ENCODE measurements at places on chromosomes 4 and X.

- no peak for DNase-seq
Measured at GRCh38 chr4:85423431-85423830, 51.5 kb upstream of the ARHGAP24 start.

GRCh38 chr4:7287274-7287917 lies 95.1 kb downstream of the SORCS2 start:
- no peak for DNase-seq

DNA sequence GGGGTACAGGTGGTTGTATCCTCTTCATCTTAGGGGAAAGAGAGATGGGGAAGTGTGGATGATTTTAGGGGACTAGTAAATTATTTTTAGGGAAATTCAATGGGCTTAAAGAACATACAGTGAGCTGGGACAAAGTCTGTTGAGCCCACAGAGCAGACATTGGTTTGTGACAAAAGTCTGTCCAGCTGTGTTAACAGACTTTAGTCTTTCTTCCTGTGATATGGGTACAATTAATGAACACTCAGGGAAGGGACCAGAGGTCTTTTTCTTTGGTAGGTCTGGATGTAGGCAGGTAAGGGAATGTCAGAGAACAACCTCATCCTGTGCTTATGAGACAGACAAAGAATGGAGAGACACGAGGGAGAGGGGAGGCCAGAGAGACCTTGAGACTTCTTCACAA lies 2.0 kb downstream of the CLRN2 start:
- DNase-seq: no peak

GRCh38 chr4:2487632-2488031 lies 18.7 kb downstream of the RNF4 start:
- DNase-seq: no peak

DNA sequence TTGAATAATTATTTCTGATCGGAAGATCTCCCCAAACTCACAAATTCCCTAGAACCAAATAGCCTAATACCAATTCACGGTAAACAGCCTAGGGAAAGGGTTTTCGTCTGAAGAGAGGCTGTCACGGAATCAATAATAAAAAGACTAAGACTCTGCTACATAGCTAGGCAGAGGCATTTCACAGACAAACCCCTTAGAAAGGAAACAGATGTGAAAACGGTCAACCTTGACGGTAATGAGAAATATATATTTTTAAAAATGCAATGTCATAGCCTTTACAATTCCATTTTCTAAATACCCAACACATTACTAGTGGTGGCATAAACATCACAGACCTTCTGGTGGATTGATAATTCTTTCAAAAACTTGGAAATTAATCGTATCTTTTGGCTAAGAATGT lies 28.4 kb downstream of the PROM1 start:
- no peak for DNase-seq

DNA sequence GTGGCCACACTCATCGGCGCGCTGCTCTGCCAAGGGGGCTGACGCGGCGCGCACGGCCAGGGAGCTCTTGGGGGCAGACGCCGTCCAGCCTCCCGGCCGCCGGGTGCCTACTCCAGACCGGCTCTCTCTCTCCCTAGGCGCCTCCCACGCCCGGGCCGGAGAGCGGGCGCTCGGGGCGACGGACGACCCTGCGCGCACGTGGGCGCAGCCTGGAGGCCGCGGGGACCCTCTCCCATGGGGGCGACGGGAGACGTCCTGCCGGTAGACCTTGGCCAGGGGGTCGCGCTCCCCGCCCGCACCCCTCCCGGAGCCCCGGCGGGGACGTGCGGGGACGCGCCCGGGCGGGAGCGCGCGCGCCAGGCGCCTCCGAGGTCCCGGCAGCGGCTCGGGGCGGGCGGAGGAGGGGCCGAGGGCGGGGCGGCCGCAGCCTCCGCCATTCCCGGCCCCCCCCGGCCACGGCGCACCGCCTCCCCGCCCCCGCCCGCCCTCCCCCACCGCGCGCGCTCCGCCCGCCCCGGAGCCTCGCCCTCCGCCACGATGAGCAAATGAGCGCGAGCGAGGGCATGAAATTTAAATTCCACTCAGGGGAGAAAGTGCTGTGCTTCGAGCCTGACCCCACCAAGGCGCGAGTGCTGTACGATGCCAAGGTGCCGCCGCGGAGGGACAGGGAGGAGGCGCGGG lies at the start of gene MSL3:
MSL3 (plus strand) TSS at position 519 of the 681 bp plus-strand sequence; CDS start at position 546, 27 bp downstream.
- DNase-seq: peak; percentile 55

DNA sequence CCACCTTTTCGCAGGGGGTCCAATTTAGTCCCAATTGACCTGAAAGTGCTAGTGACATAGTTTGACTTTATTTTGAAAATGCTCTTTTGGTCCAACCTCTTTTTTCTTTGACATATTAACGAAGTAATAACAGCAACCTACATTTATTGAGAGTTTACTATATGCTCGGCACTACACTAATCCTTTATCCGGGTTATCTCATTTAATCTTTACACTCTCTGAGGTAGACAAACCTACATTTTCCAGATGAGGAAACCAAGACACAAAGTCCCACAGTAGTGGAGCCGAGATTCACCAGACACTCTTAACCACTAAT lies 307 bp upstream of the ATRX start:
- no peak for DNase-seq

DNA sequence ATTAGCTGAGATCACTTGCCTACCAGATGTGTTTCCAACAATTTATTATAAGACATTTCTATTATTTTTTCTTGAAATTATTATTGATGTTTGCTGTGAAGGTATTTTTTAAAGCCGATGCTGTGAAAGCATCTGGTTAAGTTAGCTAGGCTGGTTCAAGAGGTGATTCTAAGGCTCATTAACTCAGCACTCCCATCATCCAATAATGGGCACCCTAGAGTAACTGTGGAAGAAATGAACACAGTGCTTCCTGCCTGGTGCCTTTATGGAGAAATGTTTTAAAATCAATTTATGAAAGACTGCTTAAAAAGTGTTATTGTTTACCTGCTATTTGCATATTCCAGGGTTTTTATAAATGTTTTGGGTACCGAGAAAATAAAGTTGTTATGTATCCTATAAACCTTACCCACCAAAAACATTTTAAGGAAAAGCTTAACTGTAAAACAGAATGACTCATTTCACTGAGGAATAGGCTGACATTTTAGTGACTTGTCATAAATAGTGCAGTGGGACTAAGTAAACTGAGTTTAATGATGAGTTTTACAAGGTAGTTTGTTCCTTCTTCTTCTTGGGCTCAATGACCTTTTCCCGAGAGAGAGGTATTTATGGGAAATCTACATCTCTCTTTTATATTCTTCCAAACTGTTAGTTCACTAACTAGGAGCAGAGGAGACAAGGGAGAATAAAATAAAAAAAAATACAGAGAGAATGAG lies 310.0 kb upstream of the AADAT start:
- DNase-seq: no peak

- no peak for DNase-seq
Measured at GRCh38 chr4:125440814-125441213, 126.1 kb downstream of the FAT4 start.

- DNase-seq: no peak
Measured at GRCh38 chr4:67036791-67037190, 508.5 kb downstream of the CENPC start.

DNA sequence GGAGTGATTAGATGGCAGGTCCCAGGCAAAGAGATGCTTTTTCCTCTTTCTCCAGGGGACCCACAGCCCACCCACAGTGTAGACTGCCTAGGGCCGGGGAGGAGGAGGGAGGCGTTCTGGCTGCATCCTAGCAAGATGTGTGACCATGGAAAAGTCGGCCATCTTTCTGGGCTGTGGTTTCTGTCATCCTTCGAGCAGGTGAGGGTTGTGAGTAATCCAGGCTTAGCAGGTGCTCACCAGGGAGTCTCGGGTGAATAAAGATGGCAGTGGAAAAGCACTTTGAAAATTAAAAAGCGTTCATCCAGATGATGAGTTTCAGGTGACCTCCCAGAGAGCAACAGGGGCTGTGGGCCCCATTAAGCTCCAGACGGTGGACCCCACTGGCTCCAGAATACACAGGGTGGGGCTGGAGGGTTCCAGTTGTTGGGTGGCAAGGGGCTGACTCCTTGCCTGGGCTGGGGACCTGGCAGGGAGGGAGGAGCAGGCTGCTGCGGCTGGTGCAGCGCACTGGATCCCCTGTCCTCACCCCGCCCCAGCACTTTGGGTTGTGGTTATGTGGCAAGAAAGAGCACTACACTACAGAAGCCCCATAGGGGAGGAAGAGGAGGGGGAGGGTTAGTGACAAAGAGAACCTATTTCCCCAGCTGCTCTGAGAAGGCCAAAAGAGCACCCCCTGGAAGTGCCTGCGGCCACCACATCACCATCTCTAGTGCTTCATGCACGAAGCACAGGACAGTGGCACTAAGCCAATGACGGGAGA lies 23.7 kb downstream of the ELF4 start:
- peak; percentile 56 for DNase-seq

DNA sequence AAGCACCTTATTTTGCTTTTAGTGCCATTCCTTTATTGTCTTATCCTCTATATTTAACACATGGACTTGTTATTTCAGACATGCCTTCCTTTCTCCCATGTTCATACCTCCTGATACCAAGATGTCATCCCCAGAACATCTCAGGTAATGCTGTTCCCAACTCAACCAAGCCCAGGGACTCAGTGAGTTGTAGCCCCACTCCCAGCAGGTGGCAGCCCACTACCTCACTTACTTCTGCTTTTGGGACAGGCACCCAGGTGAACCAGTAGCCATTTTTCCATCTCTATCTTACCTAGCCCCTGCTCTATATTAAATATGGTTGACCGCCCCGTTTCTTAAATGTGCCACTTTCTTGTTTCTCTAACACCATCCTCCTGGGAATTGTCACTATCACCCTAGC lies 199.0 kb downstream of the DCHS2 start:
- no peak for DNase-seq
